ENCODE measurements at places on chromosomes 5 and 9.
A peak's percentile ranks its signal among the peaks of the same experiment; 100 is the strongest.

DNA sequence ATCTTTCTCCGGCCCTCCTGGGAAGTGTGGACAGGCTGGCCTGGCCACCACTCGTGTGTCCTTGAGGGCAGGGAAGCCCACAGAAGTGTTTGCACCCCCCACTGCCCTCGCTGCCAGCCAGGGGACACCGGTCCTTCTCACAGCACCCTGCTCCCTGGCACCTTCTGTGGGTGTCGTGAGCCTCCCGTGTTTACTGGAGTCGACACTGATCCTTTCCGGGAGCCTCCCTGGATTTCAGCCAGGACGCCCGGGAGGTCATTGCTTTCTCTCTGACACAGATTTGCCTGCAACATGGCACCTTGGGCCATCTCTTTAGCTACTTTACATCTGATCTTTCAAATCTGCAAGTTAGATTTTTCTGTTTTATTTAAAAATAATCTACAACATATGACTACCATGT lies 120.4 kb upstream of the CACNA1B start:
- no peak for DNase-seq

DNA sequence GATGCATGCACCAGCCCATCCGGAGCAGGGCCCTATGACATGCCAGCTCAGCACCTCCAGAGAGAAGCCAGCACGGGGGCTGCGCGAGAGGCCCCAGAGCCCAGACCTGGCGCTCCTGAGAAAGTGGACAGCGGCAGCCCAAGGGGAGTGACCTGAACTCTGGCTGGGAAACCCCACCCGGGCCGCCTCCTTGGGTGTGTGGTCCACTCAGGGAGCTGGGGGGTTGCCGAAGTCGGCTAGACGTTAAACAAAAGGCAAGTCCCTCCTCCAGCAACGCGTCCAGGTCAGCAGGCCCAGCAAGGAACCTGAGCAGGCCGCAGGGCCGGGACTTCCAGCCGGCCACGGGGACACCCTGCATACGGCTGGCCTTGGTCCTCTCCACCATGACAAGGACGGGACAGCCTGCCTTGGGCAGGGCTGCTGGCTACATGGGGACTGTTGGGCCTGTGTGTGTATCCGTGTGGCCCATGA lies 35.7 kb downstream of the NACC2 start:
- DNase-seq: no peak

- no peak for DNase-seq
Observed at GRCh38 chr5:73387601-73388305, 60.8 kb downstream of the FOXD1 start.

- peak; percentile 52 for DNase-seq
Observed at GRCh38 chr5:146076028-146076427, 29.3 kb downstream of the PLAC8L1 start.

GRCh38 chr9:93726147-93726546 lies 149.8 kb downstream of the PHF2 start:
- DNase-seq: no peak

- no peak for DNase-seq
Observed at GRCh38 chr9:107373809-107374208, 90.7 kb downstream of the RAD23B start.

GRCh38 chr9:98986866-98987651 lies 43.4 kb downstream of the COL15A1 start:
- DNase-seq: no peak

- no peak for DNase-seq
Observed at GRCh38 chr5:82817897-82818676, 259.1 kb downstream of the TMEM167A start.

- DNase-seq: no peak
Observed at GRCh38 chr9:114606597-114607207, 4.4 kb upstream of the TMEM268 start.

GRCh38 chr9:98576354-98576753 lies 132.4 kb downstream of the GABBR2 start:
- no peak for DNase-seq

- DNase-seq: no peak
Observed at GRCh38 chr9:37729499-37729898, 24.1 kb upstream of the TRMT10B start.

- DNase-seq: peak; percentile 87
Observed at GRCh38 chr5:141478321-141478945, 2.7 kb downstream of the PCDHGC3 start.

DNA sequence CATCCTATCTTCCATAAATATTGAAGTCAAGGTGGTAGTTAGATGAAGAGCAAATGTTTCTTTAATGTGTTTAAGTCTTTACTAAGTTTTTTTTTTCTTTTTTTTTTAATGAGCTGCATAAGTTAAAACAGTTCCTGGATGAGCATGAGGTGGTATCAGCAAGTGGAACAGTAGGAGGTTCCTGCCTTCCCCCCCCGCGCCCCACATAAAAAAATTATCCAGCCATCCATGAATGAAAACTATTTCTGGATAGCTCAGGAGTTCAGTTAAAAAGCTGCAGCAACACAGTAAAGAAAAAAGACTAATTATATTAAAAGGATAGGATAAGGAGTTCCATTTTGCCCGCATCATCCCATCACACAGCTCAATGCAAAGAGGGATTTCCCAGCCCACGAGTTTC lies 349.5 kb downstream of the CDH18 start:
- no peak for DNase-seq

DNA sequence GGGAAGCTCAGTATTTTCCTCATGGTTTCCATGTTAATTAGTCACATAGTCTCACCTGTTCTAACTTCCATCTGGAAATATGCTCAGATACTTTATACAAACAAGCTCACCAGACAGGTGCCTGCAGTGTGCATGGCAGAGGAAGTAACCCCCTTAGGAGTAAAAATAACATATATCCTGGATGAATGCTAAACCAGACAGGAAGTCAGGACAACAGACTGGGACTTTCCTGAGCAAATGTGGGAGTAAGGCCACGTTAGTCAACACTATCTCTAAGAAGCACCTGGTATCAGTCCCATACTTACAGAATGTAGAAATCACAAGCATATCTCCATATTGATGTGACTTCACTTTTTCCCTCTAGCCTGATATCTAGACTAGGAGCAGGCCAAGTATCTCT lies 128.4 kb downstream of the SEC61B start:
- DNase-seq: no peak

GRCh38 chr9:131927091-131927490 lies 152.6 kb downstream of the MED27 start:
- no peak for DNase-seq

DNA sequence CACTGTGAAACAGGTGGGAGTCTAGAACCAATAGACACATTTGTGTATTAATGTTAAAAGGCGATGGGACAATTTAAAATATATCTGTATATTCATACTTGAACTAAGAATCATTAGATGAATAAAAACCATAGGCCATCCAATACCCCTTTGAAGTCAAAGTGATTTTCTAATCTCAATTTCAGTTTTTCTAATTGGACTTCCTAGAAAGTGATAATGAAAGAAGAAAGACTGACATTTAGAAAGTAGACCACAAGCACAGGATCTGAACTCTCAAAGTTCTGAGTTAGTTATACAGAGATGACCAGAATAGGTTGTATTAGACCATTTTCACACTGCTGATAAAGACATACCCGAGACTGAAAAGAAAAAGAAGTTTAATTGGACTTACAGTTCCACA lies 412.8 kb upstream of the PIK3R1 start:
- DNase-seq: no peak

DNA sequence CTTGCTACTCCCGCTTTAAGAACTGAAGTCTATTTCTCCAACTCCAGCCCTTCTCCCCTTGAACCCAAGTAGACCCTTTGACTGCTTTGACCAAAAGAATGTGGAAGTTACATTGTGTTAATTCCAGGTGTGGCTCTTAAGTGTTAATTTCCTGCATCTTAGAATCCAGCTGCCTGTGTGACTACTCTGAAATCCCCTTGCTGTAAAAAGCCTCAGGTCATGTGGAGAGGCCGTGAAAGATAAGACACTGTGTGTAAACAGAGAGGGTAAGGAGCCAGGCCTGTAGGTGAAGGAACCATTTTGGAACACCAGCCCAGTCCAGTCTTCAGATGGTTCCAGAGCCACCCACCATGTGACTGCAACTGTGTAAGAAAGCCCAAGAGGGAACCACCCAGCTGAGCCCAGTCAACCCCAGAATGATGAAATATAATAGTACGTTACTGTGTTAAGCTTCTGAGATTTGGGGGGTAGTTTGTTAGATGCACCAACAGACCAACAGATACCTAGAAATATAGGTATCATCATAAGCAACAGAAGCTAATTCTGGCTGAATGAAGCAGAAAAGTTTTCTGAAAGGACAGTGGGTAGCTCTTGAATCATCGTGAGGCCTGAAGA lies 59.4 kb upstream of the CCDC112 start:
- DNase-seq: no peak

DNA sequence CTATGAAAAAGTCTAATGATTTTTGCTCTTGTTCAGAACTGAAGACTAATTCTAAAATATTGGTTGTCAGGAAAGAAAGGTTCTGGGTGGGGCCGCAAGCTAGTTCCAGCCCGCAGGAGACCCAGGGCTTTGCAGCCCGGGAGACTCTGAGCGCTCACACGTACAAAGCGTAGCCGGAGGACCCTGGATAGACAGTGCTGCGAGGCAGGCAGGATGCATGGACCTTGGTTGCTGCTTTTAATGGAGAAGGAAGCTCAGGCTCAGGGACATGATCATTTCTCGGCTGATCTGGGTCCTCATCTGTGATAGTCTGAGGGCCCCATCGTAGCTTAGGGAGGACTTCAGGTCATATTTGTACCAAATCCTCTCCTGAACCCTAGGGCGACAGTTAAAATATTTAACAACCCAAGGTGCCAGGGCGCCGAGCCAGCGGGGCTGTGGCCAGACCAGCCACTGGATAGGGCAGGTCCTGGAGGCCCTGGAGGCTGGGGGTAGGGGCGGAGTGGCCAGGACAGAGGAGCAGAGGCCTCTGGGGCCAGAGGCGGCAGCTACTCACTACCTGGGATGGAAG lies 70.1 kb upstream of the UNC5A start:
- no peak for DNase-seq

- no peak for DNase-seq
Observed at GRCh38 chr9:87714819-87715218, 11.1 kb upstream of the CTSL start.

- peak; percentile 24 for DNase-seq
Observed at GRCh38 chr5:159655757-159656409, 260.4 kb upstream of the ADRA1B start.

DNA sequence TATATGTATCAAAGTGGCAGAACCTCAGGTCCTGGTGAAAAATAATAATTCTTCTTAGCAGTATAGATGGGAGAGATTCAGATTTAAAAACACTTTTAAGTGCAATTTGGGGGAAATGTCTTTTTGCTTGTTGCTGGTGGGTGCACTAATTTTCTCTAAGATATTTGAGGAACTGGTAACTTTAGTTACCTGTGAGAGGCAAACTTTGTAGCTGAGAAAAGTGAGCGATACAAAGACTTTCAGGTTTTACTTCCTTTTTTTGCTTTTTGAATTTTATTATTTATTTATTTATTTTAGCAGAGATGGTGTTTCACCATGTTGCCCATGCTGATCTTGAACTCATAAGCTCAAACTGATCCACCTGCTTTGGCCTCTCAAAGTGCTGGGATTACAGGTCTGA lies 303.1 kb upstream of the PTGER4 start:
- no peak for DNase-seq

- no peak for DNase-seq
Observed at GRCh38 chr5:137649228-137649935, 86.5 kb downstream of the KLHL3 start.

GRCh38 chr5:121919046-121919445 lies 42.7 kb upstream of the SRFBP1 start:
- no peak for DNase-seq

DNA sequence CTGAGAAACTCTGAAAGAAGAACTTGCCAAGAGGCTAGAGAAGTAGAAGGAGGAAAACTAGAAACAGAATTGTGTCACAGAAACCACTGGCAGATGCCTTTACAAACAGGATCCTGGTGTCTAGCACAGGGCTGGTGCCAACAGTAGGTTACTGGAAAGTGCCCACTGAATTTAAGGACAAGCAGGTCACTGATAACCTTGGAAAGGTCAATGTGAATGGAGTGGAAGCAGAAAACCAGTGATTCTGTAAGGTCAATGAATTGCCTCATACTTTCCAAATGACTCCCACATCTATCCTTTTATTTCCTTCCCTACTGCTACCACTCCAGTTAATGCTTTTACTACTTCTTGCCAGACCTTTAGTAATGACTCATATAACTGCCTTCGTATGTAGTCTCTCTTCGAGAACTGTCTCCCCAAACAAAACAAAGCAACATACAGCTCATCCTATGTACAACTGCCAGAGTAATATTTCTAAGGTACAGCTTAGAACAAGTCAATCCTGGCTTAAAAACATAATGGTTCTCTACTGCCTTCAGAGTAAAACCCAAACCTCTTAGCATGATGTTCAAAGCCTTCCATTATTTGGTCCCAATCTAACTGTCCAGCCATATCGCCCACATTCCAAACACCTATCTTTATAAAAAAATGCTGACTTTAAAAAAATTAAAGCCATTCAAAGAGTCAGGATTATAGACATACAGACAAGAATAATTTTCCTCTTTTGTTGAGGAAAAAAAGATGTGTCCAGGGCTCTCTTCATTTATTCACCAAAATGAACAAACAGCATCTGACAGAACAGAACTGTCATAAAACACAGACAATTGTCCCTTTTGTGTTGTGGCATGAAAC lies 52.5 kb downstream of the NR3C1 start:
- DNase-seq: no peak

Data from NCI-H526 (cell line).